ENCODE measurements at places on chromosomes 12 and 14.

- no peak for DNase-seq
Measured at GRCh38 chr14:63896278-63896720, 43.5 kb downstream of the SYNE2 start.

GRCh38 chr12:59432057-59432456 lies 163.8 kb upstream of the SLC16A7 start:
- DNase-seq, result no peak

- DNase-seq, result no peak
Measured at GRCh38 chr14:23435543-23436326, at the start of gene MYH7. Gene MYH7 (minus strand): TSS chr14:23435660. CDS start chr14:23433732, 1,928 bp downstream.

DNA sequence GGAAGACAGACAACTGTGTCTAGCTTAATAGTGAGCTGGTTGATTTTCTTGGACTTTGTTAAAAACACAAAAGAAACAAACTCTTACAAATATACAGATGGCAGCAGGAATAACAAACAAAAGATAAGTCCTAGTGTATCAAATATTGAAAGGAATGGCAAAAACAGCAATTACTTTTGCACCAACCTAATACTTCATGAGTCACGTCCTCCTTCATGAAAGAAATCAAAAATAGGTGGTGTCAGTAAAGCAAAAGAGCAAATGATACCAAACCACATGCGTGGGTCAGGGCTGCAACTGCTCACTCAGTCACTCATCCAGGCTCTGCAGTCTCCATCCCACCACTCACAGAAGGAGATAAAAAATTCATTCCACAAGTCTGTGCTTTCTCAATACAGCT lies 11.8 kb downstream of the ATG14 start:
- no peak for DNase-seq

GRCh38 chr14:71890541-71890940 lies 41.7 kb upstream of the RGS6 start:
- DNase-seq, result no peak

DNA sequence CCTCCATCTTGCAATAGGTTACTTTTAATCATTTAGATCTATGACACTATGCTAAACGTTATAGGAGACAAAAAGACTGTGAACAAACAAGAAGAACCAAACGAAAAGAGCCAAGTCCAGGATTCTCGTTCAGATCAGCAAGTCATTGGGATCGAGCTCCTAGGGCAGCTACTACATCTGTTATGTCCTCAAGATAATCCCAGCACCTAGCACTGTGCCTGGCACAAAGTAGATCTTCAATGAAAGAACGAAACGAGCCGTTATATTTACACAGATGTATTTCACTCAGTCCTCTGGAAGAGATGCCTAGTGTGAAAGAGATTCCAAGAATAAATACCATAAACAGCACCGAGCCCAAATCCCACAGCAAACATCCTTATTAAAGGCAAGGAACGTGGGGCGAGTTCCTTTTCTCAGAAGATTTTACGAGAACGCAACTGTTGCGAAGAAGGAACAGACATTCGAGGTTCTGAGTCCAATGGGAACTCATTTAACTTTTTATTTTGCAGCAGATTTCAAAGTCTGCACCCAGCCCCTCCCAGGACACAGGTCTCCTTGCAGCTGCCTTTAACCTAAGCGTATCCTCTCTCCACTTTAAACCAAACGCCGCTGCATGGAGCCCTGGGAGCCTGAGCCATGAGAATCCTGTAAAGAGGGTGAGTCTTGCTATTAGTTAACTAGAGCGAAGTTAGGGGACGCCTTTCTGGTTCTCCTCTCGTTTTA lies 544 bp upstream of the TDP1 start:
- DNase-seq, result no peak

- no peak for DNase-seq
Measured at GRCh38 chr12:57496822-57497221, 9.0 kb downstream of the MARS1 start.

GRCh38 chr12:50626026-50626425 lies 121.2 kb downstream of the DIP2B start:
- no peak for DNase-seq

- no peak for DNase-seq
Measured at GRCh38 chr12:59699421-59700152, 103.8 kb downstream of the SLC16A7 start.

GRCh38 chr14:35046751-35047536 lies 872 bp downstream of the FAM177A1 start:
- DNase-seq, result no peak

GRCh38 chr12:104727726-104728465 lies 230.2 kb downstream of the SLC41A2 start:
- DNase-seq, result no peak

- DNase-seq, result no peak
Measured at GRCh38 chr12:28083840-28084678, 106.2 kb upstream of the CCDC91 start.

DNA sequence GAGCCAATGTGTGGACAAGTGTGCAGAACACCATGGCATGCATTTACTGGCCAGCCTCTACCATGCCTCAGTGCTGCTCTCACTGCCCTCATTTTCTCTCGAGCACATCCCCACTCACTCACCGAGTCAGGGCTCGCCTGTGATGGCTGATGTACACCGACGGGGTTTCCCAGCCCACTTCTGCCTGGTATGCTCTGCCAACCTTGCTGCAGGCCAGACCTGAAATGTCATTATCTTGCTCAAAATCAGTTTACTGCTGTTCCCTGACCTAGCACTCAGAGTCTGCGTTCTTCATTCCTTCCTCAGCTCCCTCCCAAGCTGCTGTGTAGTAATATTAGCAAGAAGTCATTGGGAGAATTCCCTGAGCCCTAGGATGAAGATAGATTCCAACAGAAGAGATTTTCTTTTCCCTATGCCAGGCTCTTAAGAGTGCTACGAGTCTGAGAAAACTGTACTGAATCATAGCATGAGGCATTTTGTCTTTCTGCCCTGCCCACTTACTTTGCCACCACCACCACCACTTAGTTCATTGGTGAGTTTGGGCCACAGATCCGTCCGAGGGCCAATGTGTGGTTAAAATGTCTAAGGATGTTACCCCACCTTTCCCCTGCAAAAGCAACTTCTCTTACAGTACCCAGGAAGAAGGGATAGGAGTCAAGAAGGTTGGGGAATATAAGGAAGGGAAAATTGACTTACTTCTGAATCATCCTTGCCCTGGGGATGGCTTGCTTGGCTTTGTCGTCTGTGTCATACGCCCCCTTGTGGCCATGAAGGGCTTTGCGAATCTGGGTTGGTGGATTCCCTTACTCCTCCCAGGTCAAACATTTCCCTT lies 51.0 kb downstream of the BMAL2 start:
- peak; percentile 38 for DNase-seq

GRCh38 chr12:1519642-1520041 lies 74.7 kb downstream of the FBXL14 start:
- DNase-seq, result no peak

DNA sequence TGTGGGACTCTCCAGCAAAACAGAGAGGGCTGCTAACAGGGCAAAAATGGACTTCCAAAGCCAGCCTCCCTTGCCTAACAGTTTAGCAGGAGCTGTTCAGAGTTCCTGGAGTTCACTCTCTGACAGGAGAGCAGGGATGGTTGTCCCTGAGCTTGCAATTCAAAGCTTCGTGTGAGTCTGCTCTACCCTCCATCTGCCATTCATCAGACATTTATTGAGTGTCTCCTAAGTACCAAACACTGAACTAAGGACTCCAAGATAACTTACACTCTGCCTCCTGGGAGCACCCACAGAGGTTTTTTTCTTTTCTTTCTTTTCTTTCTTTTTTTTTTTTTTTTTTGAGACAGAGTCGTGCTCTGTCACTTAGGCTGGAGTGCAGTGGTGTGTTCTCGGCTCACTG lies 28.7 kb downstream of the RHOF start:
- no peak for DNase-seq

DNA sequence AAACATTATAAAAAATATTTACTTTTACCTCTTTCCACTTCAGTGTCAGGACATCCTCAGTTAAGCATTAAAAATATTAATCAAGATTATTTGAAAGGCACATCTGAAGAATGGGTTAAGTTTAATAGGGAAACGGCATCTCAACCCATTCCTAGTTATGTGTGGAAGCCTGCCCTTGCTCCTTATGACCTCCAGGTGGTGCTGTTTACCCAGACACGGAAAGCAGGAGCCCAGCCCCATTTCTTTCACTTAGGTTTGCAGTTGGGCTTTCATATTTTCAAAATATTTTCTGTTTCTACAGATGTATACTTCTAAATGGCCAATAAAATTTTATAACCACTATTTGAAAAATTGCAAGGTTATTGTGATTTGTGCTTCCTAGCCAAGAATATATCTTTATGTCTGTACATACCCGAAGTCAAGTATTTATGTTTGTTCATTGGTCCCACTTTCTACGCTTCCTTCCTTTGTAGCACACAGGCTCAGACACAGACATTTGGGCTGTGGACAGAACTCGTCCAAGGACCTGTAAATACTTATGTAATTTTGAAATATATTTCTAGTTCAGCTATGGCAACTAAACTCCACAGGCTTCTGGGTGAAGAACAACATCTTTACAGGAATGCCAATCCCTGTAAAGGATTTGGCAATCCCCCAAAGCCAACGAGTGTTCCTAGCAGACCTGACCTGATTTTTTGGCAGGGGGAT lies 247.1 kb downstream of the AKAP6 start:
- DNase-seq, result no peak

DNA sequence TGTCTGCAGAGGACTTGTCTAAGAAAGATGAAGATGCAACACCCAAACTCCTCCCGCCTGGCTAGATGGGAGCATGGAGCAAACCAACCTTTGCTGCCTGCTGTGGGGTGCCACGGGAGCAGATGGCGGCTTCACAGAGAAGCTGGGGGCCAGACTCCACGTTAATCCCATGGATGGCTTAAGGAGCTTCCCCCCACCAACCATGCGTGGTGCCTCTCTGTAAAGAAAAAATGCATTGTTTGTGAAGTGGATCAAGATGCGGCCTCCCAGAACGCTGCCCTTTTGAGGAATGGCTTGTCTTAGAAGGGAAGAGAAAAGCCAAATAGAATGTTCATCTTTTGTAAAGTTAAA lies 15.6 kb downstream of the MVK start:
- no peak for DNase-seq

GRCh38 chr12:92943482-92944250 lies 14.6 kb upstream of the EEA1 start:
- no peak for DNase-seq

DNA sequence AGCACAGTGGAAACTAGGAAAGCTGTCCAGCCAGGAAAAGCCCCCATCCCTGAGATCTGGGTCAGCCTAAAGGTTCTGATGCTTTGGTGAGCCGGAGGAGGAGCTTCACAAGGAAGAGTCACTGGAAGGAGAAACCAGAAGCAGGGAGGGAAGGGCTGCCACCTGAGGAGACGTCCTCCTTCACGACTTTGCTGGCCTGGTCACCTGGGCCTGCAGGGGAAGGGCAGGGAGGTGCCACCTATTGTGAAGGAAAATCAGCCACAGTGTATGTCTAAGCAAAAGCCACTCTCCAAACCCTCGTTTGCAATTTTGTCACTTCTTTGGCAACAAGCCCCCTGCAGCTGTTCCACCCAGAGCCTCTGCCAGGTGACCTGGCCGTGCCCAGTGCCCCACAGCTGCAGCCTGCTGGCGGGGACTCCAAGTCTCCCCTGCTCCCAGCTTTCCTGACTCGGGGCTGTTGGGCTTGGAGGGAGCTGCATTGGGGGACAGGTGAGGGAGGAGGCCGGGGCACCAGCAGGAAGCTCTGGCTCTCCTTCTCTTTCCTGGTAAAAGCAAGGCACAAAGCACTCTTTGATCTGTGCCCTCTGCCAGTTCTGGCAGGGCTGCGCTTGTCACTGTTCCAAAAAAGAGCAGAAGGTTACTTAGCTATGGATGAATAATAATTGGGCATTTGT lies 120.9 kb upstream of the BCL2L14 start:
- no peak for DNase-seq

DNA sequence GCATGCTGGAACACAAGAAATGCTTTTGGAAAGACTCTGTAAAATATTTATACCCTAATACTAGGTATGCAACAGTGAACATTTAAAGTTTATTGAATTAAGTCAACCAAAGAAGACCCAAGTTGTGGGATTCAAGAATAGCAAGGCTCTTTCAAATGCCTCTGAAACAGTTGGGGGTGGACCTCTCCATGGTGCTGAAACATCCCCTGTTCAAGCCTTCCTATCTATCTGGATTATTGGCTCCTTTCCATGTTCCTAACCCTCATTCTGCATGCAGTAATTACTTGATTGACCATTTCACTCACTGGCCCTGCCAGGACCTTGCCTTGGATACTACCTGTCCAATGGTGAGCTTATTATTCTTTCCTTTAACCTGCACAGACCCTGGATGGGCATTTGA lies 349.7 kb downstream of the NRXN3 start:
- DNase-seq, result no peak

- no peak for DNase-seq
Measured at GRCh38 chr12:75969768-75970167, 61.8 kb downstream of the PHLDA1 start.

- no peak for DNase-seq
Measured at GRCh38 chr14:63523735-63524426, 19.3 kb downstream of the PPP2R5E start.

GRCh38 chr12:25573346-25573745 lies 20.3 kb upstream of the LMNTD1 start:
- DNase-seq, result no peak

- DNase-seq, result no peak
Measured at GRCh38 chr14:104147346-104148125, 9.1 kb downstream of the KIF26A start.

- no peak for DNase-seq
Measured at GRCh38 chr12:27523305-27523641, 733 bp upstream of the PPFIBP1 start.

GRCh38 chr14:50099335-50099734 lies 17.0 kb downstream of the VCPKMT start:
- DNase-seq, result no peak

- no peak for DNase-seq
Measured at GRCh38 chr12:48004053-48004941, at the start of gene COL2A1. Gene COL2A1 (minus strand): TSS chr12:48004476. CDS start chr12:48004321, 155 bp downstream.

DNA sequence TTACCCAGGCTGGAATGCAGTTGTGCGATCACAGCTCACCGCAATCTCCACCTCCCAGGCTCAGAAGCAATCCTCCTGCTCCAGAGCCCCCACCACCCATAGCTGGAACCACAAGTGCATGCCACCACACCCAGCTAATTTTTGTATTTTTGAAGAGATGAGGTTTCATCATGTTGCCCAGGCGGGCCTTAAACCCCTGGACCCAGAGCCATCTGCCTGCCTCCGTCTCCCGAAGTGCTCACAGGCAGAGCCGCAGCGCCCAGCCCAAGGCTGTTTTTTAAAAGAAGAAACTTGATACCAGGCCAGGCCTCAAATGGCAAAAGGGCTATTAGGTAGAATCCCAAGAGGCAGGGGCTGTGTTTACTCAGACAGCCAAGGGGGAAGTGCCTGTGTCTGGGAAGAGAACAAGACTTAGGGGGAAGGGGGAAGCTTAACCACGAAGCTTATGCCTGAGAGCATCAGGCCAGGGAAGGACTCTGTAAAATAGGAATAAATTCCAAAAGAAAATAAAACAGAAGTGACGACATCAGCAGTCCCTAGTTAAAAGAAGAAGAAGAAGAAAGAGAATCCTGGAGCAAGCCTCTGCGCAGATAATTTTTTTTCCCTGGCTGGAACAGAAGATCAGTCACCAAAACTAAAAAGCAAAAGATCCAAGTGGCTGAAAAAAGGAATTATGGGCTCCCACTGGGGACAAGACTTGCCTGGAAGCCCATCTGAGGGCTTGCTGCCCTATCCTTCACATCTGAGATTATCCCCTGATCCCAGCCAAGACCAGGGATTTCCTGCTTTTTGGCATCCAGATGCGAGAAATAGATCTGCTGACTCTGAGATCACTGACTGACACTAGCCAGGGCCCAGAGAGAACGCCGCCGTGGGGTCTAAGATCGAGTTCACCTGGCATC lies 170.5 kb downstream of the NDUFA12 start:
- no peak for DNase-seq

Data from stimulated activated CD4-positive, alpha-beta T cell treated with anti-CD3 and anti-CD28 coated beads, Interleukin-1b, Interleukin-23, amount 100 ng/mL, for 1 hour (primary cell).